ENCODE measurements at places on chromosomes 5 and 9.

DNA sequence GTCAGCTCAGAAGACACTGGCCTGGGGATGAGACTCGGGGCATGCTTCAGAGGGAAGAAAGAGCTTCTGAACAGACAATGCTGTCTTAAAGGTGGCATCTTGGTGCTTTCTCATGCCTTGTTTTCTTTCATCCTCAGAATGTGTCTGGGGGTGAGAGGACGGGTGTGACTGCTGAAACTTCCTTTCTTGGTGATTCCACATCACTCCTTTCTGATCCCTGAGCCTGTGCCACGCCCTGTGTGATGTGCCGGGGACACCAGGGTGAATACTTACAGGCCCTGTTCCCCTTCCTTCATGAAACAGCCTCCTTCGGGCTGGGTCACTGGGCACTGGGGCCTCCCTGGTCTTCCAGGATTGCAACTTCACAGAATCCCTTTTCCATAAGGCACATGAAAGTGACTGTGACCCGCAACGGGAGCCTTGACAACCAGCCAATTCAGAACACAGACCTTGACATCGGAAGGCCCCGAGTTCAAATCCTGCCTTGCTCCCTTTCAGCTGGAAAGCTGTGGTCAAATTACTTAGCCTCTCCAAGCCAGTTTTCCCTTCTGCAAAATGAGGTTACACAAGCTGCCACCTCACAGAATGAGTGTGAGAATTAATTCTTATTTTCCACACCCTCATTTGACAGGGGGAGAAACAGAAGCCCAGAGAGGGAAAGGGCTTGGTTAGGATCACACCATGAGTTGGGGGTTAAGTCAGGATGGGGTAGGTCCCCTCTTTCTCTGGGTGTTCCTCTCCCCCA lies 44.1 kb upstream of the IL17B start:
- no peak for DNase-seq

GRCh38 chr5:16544607-16545374 lies 72.0 kb downstream of the RETREG1 start:
- peak; percentile 77 for DNase-seq

GRCh38 chr9:29796291-29796952 lies 2223.1 kb upstream of the C9orf72 start:
- DNase-seq: no peak

GRCh38 chr5:19301271-19301670 lies 686.7 kb downstream of the CDH18 start:
- DNase-seq: no peak

Data from globus pallidus (tissue), 1 donor.